HFFc6 (cell line): ENCODE measurements at places on chromosomes 5 and 9.
A peak's percentile ranks its signal among the peaks of the same experiment; 100 is the strongest.

DNA sequence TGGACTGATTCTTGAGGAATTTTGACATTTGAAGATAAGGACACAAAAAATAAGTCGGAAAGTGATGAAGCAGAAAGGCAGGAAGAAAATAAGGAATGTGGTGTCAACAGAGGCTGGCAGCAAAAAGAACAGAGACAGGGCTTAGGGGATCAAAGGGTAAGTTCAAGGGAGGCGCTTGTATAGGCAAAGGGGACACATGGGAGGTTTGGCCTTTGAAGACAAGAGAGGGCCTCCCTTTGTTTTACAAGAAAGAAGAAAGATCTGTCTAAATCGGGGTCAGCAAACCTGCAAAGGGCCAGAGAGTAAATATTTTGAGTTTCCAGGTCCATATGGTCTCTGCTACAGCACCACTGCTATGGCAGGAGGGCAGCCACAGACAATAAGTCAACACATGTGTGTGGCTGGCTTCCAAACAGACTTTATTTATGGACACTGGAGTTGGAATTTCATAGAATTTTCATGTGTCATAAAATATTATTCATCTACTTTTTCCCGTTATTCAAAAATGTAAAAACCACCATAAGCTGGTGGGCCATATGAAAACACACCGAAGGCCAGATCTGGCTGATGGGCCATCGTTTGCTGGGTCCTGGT is 112.0 kb upstream of the FBXL7 start:
- no peak for DNase-seq

DNA sequence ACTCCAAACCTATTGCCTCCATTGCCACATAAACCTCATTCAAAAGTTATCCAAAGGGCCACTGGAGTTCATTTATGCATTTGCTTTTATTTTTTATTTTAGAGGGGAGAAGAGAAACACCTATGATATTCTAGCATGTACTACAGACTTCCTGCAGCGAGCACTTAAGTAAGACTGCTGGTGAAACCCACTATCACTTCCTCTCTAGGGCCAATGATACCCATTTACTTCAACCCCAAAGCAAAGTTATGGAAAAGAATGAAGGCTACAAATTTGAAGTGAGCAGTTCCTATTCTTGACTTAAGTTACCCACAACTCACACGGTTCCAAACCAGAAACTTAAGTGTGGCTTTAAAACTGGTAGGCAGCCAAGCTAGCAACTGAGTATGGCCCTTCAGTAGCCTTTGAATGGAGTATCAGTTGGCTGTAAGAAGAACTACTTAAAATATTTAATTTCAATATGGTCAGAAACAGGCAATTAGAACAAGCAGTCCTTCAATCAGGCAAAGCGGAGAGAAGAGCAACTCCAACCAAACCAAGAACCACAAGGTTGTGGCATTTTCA is 94.1 kb downstream of the GPR21 start:
- no peak for DNase-seq

- no peak for DNase-seq
These were observed 21.9 kb upstream of the TNFSF15 start for GRCh38 chr9:114827641-114828302.

GRCh38 chr5:78887384-78888118 is 97.6 kb downstream of the ARSB start:
- no peak for DNase-seq

DNA sequence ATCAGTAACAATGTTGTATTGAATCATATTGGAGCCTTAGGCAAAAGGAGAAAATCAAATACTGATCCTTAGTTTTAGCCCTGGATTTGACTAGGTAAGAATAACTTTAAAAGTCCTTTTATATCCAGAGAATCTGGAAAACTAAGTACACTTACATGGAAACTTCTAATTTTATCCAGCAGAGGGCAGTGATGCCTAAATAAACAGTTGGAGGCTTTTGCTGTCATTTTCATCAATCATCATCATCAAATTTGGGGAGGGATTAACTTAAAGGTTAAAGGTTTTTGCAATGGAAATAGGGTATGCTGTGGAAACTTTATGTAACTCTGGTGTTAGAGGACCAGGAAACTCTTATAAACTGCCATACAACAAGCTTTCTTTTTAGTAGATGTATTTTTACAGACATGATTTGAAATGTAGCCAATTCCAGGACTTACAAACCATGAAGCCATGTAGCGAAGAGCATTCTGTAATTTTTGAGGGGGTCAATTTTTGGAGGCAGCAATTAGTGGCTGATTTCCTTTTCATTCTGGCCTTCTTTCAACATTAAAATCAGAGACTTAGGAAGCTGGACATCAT is 112.7 kb downstream of the OSTF1 start:
- peak; percentile 34 for DNase-seq

GRCh38 chr9:91342575-91342974 is 19.1 kb downstream of the AUH start:
- no peak for DNase-seq

- no peak for DNase-seq
These were observed 717.0 kb downstream of the BRINP1 start for GRCh38 chr9:118652258-118652657.

- DNase-seq: no peak
These were observed 119.7 kb downstream of the FAM174A start for GRCh38 chr5:100654895-100655294.

GRCh38 chr9:134063088-134063570 is 4.7 kb downstream of the BRD3 start:
- DNase-seq: no peak

DNA sequence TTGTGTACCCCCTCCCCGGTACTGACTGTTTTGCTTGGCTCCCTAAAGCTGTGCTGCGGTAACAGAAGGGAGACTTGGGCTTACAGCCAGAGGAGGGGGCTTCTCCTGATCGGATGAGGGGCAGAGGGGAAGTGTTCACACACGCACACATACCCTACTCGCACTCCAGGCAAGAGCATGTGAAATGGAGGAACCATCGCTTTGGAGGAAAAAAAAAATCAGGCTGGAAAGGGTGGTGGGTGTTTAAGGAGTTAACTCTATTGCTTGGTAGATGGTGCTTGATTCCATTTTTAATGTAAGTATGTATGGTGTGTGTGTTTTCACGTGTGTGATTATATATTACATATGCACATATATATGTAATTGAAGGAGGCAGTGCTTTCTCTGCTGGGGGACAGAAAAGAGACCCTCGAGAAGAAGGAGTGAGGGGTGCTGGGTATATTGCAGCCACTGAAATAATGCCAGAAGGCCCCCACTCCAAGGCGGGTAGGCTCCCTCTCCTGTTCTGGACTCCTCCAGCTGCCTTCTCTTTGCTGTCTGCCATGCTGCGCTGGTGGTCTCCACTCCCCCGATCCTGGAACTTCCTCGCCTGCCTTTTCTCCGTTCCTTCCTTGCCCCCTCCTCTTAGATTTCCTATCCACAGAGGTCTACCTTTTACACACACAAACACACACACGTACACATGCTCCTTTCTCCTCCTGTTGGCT is 721 bp downstream of the GRIA1 start:
- DNase-seq: no peak

DNA sequence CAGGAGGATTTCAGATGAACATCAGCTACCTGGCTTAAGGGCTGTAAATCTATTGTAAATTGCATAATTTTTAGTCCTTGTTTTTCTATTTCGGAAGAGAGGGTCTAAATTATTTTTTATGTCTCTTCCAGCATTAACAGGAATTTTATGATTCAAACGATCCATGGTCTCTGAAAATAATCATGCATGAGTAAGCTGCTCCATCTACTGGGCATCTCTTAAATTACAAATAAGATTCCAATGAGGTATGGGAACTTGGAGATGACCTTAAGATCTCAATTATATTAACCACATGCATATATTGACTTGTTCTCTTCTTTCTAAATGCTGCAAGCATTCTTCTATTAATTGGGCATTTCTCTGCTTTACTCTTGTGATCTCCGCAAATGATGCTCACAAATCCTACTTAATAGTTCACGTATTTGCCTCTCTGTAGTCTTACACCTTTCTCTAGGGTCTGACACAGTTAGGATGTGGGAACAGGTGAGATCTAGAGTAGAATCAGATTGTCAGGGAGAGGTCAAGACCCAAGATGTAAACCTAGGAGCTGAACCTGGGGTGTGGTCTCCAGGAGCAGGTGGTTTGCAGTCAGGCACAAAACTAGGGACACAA is 86.9 kb downstream of the NUDT12 start:
- peak; percentile 62 for DNase-seq

GRCh38 chr5:24633715-24634325 is 11.0 kb downstream of the CDH10 start:
- DNase-seq: peak; percentile 33

GRCh38 chr9:37342493-37342892 is 80.0 kb upstream of the GRHPR start:
- DNase-seq: no peak

DNA sequence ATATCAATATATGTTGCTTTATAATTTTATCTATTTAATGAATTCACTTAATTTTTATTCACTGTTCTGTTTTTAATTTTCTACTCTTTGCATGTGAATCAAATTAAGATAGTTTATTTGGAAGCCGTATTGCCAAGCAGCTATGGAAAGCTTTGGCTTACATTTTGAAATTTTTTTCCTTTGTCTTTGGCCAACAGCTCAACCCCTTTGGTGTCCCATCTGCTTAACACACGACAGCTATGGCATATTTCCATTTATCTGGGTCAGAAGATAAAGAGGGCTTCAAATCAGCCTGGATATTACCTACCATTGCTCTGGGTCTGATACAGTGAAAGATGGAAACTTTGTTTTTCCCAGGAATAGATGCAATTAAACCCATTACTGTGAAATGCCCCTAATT is 201.0 kb downstream of the WDR70 start:
- no peak for DNase-seq

GRCh38 chr9:7510199-7510598 is 289.4 kb downstream of the DMAC1 start:
- DNase-seq: no peak

DNA sequence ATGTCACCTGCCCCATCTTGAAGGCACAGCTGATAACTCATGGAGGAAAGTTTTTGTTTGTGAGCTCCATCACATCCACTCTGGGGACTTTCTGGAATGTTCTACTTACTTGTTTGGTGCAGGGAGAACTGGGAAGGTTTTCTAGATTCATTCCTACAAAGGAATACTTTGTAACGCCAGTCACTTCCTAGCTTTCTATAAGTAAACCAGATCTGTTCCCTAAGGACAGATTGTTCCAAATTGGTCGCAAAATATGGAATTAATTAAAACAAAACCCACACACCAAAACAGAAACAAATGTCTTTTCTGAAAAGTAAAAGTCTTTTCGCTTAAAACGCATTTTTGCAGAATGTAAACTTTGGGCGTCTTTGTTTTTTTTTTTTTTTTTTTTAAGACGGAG is 167.6 kb downstream of the PDZD2 start:
- DNase-seq: no peak

- DNase-seq: no peak
These were observed 118.4 kb downstream of the NXNL2 start for GRCh38 chr9:88653406-88653805.

- DNase-seq: no peak
These were observed 51.0 kb upstream of the IFNK start for GRCh38 chr9:27473111-27473529.

DNA sequence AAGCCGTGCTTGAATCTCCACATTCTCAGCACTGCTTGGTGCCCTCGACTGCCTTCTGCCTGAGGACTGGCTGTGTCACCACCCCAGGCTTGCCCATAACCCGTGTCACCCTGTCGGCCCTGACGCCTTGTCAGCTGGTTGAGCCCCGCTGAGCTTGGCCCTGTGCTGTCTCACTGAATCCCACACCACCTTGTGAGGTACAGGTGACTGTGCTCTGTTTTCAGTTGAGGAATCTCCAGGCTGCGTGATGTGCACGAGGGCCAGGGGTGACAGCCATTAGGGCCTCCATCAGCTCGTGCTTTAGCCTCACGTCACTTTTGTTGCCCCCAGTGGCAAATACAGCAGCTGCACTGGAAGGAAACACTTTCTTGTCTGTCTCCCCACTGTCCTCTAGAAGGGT is 90.7 kb downstream of the CACNA1B start:
- DNase-seq: no peak

DNA sequence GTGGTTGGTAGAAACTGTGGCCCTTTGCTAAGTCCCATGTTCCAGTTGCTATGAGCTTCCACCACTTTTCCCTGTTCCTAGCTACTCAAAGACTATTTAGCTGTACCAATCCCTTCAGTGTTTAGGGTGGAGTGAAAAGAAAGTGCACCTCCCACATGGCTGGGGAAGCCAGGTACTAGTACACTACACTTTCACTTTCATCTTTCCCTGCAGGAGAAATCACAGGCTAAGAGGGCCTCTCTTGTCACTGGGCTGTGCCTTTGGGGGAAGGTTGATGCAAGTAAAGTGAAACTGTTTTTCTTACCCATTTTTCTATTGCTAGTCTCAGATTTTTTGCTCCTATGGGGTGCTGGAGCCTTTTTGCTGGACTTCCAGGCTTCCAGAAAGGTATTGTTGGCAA is 33.5 kb upstream of the CKS2 start:
- DNase-seq: no peak

DNA sequence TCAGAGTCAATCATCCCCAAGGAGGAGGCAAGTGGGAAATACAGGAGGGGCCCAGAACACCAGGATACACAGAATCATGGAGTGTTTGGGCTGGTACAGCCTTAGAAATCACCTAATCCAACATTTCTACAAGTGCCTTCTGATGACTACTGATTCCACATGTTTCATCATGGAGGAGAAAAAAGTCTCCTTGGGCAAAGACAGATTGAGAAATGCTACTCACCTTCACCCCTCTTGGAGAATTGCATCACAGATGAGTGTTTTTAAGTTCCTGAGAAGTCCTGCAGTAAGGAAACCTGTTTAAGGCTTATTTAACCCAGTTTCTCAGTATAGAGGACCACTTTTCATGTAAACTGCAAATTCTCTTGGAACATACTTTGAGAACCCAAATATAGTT is 2.2 kb upstream of the SLIT3 start:
- DNase-seq: no peak

GRCh38 chr9:126495411-126496180 is 118.1 kb upstream of the LMX1B start:
- DNase-seq: no peak
